ENCODE measurements at places on chromosomes 1 and 21.

DNA sequence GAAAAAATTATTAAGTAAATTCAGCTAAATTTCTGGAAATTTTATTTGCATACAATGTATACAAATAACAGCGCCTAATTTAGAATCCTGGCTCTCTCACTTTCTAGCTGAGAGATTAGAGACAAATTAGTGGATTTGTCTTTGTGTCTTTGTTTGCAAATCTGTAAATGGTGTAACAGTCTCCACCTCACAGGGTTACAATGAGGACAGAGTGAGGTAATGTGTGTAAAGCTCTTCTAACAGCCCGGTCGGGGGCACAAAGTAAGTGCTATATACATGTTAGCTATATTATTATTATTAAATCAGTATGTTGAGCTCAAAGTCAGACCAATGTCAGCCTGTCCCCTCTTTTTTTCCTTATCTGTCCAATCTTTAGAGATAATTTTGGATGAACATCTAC, 5.0 kb upstream of the ADAMTSL4 start:
- no peak for DNase-seq

DNA sequence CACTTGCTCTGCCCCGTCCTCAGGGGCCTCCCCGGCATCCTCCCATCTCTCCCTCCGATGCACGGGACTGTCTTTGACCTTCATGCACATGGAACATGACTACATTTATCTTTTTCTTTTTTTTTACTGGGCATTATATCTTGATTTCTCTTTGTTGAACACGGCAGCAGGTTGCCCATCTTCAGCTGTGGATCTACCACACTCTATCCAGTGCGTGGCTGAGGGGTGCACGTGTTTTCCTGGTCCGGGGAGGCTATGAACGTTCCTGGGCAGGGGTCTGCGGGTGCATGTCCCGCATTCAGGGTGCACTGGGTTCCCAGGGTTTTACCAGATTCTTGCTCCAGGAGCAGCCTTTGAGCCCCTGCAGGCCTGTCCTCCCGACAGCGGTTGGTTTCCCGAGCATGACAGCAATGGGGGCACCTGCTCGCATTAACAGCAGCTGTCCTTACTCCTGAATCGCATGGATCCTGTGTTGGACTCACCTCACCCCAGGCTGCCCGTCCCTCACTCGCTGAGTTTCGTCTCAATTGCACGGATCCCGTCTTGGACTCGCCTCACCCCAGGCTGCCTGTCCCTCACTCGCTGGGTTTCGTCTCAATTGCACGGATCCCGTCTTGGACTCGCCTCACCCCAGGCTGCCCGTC, 7.4 kb downstream of the POFUT2 start:
- no peak for DNase-seq

DNA sequence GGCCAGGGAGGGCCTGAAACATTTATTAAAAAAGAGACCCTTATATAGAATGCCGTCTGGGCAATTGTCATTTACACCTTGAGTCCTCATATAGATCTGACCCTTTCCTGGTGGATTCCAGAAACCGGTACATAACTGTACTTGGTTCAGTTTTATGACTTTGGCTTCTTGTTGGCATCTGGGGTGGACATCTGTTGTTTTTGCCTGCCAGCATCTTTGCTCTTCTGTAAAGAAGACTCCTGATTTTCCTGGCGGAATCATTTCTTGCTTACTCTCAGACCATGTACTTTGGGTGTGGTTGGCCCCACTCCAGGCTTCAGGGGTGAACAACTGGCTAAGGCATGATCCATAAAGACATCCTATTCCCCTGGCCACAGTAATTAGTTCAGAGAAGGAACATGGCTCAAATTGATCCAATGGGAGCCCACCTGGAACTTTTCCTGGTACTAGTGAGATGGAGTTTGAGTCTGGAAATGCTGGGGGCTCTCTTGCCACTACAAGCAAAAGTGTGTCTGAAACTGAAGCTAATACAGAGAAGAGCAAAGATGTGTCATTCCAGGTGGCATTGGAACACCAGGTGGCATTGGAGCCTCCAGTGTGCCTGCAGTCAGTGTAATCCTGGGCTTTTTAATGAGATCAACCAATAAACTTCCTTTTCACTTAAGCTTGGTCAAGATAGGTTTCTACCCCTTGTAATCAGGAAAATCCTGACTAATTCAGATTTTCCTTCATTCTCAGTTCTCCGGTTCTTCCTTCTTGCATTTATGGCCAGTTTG, 332.5 kb upstream of the CAMK1G start:
- no peak for DNase-seq

- DNase-seq = no peak
Measured at GRCh38 chr21:21508859-21509258, 510.6 kb downstream of the NCAM2 start.

DNA sequence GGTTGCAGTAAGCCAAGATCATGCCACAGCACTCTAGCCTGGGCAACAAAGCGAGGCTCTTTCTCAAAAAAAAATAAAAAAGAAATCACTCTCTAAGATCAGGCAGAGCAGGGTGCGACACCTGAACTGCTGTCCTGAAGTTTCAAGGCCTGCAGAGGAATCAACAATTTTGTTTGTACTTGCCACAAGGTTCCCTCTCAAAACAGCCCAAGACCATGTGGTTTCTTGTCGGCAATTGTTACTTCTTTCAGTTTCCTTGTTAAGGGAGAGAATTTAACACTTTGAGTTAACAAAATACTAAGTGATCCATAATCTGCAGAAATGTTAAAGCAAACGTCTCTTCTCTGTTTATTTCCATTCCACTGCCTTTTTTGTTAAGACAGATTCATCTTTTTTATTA, 36.5 kb downstream of the MACO1 start:
- DNase-seq = no peak

DNA sequence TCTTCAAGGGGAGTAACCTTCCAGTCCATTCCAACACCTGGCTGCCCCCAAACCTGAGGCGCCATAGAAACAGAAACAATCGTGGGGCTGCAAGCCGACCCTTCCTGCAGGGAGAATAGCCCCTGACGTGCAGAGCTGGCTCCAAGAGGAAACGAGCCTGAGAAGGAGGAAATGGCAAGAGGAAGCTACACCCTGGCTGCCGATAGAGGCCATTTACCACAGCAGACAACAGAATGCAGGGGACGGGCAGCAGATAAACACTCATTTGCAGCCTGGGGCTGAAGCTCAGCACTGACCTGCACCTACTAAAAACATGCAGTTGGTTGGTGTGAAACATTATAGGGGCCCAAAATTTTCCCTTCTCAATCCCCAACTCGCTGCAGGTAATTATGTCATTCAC, 8.7 kb upstream of the TDRD10 start:
- DNase-seq = no peak
